ENCODE measurements at places on chromosomes 12 and 14.
A peak's percentile ranks its signal among the peaks of the same experiment; 100 is the strongest.

DNA sequence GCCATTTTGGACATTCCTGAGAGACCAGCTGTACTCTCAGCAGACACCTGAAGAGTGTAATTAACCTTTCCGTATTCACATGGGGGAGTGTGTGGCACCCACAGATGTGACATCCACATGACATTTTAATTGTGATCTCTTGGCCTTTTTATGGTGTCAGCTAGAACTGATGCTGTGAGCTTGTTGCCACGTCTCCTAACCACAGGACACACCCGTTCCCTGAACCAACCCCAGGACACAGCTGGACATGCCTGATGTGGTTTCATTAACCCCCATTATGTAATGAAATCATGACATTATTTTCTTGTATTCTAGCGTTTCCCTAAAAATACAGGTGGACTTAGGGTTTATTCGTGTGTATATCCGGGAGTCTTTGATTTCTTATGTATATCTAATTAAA lies 1036.1 kb downstream of the TMEM121 start:
- DNase-seq: no peak

DNA sequence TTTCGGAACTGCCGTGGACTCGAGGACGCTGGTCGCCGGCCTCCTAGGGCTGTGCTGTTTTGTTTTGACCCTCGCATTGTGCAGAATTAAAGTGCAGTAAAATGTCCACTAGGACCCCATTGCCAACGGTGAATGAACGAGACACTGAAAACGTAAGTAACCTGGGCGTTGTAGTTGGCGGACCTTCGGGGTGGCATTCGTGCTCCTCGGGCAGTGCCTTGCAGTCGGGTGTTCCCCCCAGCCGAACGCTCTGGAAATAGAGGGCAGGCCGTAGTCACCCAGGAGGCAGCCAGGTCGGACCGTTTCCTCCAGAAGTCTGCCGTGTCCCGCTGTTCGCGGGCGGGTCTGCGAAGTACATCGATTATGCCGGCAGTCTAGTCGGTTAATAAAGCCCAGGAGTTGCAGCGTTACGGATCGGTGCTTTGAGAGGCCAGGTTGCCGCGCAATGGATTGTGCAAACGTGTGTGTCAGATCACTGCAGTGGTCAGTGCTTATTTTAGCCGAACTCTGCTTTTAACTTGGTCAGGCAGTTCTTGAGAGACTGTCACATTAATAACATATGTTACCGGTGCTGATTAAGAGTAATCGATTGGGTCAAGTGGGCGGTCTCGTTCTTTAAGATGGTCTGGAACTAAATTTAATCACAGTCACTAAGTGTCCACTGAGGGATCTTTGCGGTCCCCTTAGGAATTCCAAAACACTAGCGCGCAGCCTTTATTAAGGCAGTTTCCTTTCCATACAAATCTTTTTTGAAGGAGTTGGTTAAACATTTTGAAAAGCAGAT lies 906 bp downstream of the MARK3 start:
- no peak for DNase-seq

DNA sequence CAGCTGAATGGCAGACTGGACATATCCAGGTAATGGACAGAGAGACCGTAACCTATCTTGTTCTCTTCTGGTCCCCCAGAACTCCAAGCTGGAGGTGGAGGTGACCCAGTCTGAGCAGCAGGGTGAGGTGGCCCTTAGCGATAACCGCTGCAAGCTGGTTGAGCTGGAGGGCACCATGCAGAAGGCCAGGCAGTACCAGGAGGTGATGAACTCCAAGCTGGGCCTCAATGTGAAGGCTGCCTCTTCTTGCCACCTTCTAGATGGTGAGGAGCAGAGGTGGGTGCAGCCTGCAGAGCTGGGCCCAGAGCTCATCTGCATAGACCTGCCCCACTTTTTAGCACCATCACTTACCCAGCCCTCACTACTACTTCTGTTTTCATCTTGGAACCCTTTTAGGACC lies 7.2 kb upstream of the KRT86 start:
- no peak for DNase-seq

DNA sequence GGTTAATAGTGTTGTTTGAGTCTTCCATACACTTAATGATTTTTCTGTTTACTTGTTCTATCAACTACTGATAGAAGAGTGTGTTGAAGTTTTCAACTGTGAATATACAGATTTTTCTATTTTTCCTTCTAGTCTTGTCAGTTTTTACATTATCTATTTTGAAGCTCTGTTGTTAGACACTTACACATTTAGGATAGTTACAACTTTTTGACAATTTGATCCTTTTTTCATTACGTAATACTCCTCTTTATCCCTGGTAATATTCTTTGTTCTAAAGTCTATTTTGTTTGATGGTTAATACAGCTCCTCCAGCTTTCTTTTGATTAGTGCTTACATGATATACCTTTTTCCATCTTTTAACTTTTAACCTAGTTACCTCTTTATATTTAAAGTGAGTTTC lies 45.2 kb downstream of the DHRS2 start:
- no peak for DNase-seq

DNA sequence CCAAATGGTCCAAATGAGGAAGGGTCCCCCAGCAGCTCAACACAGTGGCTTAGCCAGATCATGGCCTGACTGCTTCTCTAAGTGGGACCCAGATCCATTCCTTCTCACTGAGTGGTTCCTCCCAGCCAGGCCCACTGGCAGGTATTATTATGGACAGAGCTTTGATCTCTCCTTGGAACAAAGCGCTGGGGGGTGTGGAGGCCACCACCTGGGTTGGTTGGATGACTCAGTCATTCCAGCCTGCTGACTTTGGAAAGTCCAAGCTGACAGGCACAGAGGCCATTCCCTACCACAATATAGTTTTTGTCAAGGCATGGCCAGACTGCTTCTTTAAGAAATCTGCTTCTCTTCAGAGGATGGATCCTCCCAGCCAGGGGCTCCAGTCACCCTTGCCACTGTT lies 341.1 kb downstream of the BTG1 start:
- no peak for DNase-seq

DNA sequence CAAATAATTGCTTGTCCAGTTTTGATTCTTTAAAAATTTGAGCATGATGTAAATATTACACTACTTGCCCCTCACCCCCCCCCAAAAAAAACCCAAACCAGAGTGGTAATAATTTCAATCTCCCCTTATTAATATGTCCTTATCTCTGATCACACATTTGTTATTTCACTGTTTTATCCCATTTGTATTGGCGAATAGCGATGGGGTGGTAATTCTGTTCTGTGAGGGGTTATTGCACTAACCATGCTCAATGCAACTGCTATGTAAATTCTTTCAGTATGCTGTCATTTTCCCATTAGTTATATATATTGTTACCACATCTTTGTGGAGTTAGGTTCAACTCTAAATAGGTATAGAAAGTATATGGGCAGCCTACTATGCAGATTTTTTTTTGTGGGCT lies 1.1 kb downstream of the RIMKLB start:
- DNase-seq: no peak

DNA sequence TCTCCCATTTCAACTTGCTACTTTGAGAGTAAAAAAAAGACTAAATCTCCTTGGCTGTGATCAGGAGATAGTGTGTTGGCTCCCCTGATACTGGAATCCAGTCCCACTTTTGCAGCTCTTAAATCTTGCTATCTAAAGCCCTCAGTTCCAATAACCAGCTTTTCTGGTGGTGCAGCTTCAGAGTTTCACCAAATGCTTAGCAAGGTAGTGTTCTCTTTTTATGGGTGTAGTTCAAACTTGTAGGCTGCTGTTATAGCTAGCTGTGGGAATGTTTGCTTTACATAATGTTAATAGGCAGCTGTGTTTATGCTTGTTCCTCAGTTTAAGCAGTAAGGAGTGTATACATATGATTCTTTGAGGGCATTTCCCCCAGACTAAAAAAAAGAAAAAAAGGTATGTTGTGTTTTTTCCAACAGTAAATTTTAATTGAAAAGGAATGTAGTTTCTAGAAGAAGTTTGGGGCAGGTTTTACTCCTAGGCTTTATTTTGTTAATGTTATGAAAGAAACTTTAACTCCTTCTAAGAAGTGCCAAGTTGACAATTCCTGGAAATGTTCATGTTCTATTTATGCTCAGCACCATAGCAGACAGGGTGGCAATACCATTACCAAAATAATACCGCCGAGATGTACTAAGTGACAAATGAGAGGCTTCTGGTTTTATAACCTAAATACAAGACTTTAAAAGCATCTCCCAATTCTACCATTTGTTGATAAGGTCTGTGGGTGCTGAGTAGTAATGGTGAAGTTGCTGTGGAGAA lies 12.1 kb downstream of the CRADD start:
- no peak for DNase-seq

- no peak for DNase-seq
Observed at GRCh38 chr12:21756699-21757098, 17.8 kb downstream of the KCNJ8 start.

DNA sequence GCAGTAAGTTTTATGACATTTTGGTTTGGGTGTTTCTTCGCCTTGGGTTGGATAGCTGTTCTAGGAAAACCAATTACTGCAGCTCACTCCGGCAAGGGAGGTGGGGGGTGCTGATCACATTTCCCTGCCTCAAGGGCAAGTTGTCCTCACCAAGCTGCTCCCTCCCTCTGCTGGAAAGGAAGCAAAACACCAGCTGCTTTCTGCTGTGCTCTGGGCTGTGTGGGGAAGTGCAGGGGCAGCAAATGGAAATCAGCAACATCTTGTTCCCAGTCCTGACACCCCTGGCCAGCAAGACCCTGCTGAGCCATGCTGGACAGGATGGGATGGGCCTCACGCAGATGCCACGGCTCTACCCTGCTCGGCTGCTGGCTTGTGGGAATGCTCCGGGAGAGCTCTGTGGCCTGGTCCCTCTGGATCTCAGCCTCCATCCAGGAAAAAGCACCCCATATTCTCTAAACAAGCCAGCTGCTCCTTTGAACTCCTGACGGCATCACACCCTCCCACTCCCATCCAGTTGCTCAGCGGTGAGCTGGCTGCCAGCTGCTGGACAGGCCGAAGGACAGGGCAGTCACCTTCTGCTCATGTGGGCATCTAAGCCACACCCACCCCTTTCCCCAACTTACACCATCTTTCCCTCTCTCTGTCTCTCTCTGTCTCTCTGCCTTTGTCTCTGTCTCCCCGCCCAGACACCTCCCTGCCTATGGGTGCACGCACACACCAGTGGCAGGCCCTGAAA lies 52.4 kb upstream of the EIF5 start:
- peak; percentile 50 for DNase-seq

- peak; percentile 87 for DNase-seq
Observed at GRCh38 chr12:28568118-28568517, 377.9 kb downstream of the CCDC91 start.

GRCh38 chr12:131133015-131133905 lies 179.6 kb downstream of the ADGRD1 start:
- DNase-seq: no peak

- no peak for DNase-seq
Observed at GRCh38 chr14:77950371-77951063, 150.6 kb downstream of the ADCK1 start.

- peak; percentile 61 for DNase-seq
Observed at GRCh38 chr12:15756822-15757221, 32.4 kb downstream of the EPS8 start.

- DNase-seq: no peak
Observed at GRCh38 chr14:86540636-86541247, 1010.8 kb downstream of the FLRT2 start.

GRCh38 chr12:34350092-34351041 lies 328.1 kb downstream of the ALG10 start:
- DNase-seq: no peak

DNA sequence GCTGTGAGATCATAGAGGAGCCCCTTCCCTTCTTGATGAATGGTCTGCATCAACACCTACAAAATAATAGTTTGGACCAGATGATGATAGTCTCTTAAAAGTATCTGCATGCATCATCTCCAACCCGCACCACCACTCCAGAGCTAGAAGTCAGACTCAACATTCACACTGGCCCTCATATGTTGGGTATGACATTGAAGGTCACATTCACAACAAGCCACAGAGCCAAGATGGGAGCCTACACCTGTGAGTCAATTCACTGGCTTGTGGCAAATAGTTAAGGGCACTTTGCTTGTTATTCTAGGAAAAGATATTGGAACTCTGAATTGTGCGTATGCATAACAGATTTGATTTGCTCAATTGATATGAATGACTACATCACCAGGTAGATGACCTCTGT lies 1197.9 kb downstream of the VRK1 start:
- no peak for DNase-seq

GRCh38 chr14:101126731-101127130 lies 223.2 kb upstream of the RTL1 start:
- no peak for DNase-seq

DNA sequence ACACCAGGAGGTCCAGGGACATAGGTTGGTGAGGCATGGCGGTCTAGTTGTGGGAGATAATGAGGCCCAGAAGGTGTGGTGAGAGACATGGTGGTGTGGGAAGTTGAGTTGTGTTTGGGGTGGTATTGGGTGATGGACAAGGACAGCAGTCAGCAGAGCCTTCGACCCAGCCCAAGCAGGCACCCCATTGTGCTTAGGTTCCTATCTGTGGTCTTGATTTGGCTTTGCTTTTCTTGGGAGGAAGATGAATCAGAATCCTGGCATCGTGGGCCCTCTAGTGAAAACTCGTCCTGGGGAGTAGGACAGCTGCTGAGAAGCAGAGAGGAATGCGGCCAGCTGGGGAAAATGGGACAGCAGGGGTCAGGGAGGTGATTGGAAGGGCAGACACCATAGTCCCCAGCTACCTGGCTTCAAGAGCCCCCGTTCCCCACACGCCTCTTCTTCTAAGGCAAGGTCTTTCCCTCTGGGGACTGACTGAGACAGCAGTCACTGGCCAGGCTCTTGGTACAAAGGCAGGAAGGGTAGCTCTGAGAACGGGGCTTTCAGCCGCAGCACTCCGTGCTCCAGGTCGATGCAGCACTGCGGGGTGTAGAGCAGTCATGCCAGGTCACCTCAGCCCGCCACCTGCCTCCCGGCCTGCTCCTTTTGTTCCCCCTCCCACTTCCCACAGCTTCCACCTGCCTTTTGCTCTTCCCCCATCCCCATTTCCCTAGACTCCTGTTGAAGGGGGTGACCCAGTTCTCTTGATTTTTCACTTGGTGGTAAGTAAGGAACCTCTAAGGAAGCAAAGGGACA lies 7.9 kb downstream of the NRIP2 start:
- no peak for DNase-seq

- DNase-seq: no peak
Observed at GRCh38 chr12:98154850-98155249, 360.5 kb upstream of the TMPO start.

GRCh38 chr12:58640314-58640713 lies 280.0 kb downstream of the LRIG3 start:
- no peak for DNase-seq

DNA sequence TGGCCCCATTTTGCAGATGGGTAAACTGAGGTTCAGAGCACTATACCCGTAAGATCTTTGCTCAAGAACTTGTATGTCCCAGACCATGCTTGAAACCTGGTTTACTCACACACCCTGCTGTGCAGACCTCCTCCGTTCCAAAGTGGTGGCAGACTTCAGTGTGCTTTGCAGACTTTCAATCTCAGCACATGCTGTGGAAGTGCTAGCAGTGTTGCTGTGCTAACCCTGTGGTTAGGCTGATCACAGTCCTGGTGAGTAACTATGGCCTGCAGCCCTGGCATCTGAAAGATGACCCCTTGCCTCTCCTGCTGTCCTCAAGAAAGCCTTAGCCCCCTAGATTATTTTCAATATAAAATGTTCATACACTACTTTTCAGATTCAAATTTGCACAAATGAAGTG lies 450.6 kb downstream of the DPF3 start:
- no peak for DNase-seq
